ENCODE measurements at places on chromosomes 2 and 18. TPM values are rescaled to one million over a fixed set of nuclear protein-coding genes. Genes with fewer than 3 reads are reported as not detected.

UGT1A4 gene
- total RNA-seq, result not detected

GDF7 gene
- not detected for total RNA-seq

DNA sequence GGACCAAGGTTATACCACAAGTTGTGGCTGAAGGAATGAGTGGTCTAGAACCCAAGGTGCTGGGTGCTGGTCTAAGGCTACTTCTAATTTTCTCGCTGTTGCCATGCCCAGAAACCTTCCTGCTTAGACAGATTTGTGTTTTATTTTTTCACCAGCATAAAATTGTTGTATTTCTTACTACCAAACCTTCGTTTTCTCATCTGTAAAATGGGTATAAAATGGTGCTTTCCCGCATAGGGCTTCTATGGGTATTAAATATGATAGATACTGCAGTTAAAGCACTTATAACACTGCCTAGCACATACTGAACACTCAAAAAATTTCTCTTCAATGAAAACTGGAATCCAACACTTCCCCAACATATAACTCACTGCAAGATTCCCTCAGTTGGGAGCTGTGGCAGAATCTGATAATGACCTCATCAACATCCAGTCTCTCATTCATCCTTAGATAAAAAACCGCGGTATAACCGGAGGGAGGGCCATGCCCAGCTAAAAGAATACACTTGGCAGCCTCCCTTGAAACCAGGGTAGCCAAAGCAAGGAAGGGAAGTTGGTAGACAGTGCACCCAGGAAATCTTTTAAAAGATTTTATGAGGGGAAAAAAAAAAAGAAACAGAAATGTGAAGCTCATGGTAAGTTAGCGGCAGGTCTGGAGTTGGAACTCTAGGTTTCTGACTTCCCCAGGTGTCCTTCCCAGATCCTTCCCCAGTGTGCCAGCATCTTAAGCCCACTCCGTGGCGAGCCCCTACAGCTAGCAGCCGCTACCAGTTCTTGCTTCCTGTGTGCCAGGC lies 1.2 kb downstream of the NEMP2 start:
- no peak for DNase-seq

GRCh38 chr2:30866974-30867373 lies 59.7 kb upstream of the CAPN13 start:
- DNase-seq, result no peak

DNA sequence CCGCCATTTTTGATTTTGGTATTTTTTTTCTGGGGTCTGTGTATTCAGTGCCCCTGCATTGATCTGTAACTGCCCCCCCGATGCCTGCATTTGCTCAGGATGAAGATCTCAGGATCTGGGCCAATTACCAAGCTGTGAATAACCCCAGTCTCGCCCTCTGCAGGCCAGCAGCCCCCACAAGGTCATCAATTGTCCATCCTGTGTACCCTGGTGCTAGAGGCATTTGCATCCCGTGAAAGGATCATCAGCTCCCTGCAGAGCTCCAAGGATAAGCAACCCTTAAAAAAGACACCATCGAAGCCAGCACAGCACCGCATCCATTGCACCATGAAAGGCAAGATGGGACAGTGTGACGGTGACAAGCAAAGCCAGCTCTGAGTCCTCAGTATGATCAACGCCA lies 154.1 kb upstream of the KLHL29 start:
- no peak for DNase-seq

GRCh38 chr18:48544661-48545415 lies 6.0 kb downstream of the CTIF start:
- no peak for DNase-seq

- DNase-seq, result no peak
These were observed 242.4 kb downstream of the LDLRAD4 start for GRCh38 chr18:13460946-13461345.

GRCh38 chr2:232903989-232904388 lies 33.9 kb downstream of the SNORC start:
- DNase-seq, result no peak

DNA sequence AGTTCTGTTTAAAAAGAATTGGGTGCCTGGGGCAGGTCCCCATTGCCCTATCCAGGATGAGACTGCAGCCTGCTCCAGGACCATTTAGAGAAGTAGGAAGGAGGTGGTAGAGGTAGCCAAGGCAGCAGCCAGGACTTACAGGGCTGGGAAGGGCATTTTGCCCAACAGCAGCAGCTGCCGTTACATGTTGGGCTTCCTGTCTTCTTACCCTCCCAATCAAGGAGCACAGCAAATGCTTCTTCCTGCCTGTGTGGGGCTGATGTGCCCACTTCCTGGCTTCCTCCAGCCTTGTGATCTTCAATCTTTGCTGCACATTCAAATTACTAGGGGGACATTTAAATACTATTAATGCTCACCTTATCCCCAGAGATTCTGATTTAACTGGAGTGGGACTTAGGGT lies 112.0 kb downstream of the QPCT start:
- DNase-seq, result peak; percentile 54

DNA sequence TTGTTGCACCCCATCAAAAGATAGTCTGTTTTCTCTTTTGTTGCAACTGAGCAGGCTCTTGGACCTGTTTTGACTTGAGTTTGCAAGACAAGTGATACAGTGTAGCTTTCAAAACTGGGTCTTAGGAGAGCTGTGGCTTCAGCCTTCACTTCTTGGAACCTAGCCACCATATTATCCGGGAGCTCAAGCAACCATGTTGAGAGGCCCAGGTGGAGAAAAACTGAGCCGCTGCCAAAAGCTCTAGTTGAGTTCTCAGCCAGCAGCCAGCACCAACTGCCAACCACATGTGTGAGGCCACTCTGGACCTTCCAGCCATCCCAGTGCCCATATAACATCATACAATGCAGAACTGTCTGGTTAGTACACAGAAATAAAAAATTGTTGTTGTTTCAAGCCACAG lies 5.4 kb downstream of the CACNB4 start:
- no peak for DNase-seq

DNA sequence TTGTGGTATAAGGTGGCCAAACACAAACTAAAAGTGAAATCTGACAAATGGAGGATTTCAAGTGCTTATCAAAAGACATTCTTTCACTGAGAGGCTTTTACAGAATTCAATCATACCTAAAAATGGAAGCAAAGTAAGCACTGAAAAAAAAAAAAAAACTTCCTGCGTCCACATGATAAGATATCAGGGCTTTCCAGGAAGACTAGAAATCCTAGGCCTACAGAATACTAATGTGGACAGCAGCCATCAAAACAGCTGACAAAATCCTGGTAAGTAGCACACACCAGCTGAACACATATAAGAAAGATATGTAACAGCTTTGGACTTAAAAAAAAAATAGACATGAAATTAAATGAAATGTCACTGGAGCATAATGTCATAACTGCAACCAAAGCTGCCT lies 178.2 kb downstream of the SUCLG1 start:
- DNase-seq, result no peak

- DNase-seq, result no peak
These were observed 191.0 kb downstream of the C1D start for GRCh38 chr2:67871686-67872412.

GRCh38 chr2:226715347-226715990 lies 84.2 kb downstream of the IRS1 start:
- no peak for DNase-seq

DNA sequence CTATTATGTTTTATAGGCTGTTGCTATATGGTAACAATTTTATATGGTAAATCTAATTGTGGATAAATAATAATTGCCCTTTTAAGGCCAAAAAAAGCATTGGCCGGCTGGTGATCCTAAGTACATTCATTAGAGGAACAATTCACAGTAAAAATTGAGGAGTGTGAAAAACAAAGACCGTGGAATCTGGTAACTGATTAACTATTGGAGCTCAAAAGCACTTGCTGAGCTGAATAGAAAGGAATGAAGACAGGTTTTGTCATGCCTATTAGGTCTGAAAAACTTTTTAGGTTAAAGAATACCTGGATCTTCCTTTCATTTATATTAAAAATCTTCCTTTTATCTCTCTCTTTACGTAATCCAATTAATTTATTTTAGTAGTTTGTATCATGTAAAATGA lies 18.5 kb upstream of the RBBP8 start:
- DNase-seq, result no peak

All from activated CD4-positive, alpha-beta memory T cell treated with anti-CD3 and anti-CD28 coated beads, Interleukin-2, amount 10 ng/mL, durations not matched to agents 7 days and 5 days (primary cell).